GDM1 (cell line): ENCODE measurements at places on chromosomes 16 and 17.

DNA sequence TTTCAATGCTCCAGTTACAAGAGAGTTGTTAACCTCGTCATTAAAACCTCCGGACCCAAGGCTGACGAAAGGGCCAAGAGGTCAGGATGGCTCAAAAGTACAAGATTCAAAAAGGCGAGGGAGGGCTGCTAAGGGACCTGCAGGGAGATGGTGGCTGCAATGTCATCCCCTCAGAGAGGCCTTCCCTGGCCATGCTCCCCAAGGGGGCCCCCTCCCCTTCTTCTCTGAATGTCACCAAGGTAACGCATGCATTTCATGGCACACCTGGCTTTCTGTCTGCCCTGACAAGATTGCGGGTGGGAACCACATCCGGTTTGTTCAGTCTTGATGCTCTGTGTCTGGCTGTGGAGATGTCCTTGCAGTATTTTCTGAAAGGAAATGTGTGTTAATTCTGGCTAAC is 89.9 kb downstream of the C16orf78 start:
- no peak for DNase-seq

GRCh38 chr17:3048727-3049471 is 14.5 kb downstream of the OR1D5 start:
- peak; percentile 93 for DNase-seq

DNA sequence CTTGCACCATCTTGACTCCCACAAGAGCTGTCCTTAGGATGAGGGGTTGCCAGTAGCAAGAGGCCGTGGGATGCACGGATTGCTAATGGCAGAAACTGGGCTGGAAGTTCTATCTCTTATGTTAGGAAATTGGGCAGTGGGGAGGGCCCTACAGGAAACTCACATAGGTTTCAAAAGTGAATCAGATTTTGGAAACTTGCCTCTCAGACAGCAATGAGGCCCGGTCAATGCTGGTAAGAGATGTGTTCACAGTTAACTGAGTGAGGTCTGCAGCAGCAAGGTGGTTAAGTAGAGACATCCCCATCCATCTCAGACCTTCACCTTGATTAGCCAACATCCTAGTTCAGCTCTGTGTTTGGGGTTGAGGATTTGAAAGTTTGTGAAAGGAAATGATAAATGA is 164.7 kb downstream of the ABCA8 start:
- DNase-seq, result no peak

GRCh38 chr16:22222998-22223397 is 16.9 kb downstream of the EEF2K start:
- DNase-seq, result no peak

DNA sequence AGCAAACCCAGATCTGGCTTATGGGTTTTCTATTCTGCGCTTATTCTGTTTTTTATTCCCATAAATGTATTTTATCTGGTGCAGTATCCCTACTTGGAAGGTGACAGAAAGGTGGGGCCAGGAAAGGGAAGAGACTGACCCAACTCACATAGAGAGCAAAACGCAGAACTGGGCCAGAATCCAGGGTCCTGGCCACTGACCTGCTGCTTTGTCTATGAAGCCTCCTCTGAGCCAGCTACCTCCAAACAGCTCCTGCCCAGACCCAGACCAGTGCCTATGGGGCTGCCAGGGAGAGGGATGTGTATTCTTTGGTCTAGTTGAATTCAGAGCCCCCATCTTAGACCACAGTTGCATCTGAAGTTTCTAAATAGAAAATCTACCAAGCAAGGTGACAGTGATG is 36.4 kb upstream of the CES5A start:
- no peak for DNase-seq

DNA sequence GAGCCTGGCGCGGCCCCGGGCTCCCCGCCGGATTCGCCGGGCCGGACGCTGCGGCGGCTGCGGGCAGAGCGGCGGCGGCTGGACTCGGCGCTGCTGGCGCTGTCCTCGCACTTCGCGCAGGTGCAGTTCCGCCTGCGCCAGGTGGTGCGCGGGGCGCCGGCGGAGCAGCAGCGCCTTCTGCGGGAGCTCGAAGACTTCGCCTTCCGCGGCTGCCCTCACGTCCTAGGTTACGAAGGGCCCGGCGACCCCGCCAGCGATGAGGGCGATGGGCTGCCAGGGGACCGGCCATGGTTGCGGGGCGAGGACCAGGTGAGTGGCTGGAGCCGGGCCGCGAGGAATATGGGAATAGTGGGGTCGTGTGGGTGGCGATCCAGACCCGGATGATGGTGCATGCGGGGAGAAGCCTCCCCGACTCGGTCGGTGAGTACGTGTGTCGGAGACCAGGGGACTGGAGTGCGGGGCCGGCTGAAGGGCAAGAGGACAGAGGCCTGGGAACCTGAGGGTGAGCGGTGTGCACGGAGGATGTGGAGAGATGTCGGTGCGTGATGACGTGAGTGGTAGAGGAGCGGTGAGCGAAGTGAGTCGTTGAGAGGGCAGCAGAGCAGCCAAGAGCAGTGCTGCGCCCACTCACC is 517 bp downstream of the RUNDC1 start:
- peak; percentile 36 for DNase-seq

- no peak for DNase-seq
Measured at GRCh38 chr16:15834502-15834901, 22.3 kb downstream of the MYH11 start.

- no peak for DNase-seq
Measured at GRCh38 chr16:27774779-27775178, 224.8 kb downstream of the KATNIP start.

DNA sequence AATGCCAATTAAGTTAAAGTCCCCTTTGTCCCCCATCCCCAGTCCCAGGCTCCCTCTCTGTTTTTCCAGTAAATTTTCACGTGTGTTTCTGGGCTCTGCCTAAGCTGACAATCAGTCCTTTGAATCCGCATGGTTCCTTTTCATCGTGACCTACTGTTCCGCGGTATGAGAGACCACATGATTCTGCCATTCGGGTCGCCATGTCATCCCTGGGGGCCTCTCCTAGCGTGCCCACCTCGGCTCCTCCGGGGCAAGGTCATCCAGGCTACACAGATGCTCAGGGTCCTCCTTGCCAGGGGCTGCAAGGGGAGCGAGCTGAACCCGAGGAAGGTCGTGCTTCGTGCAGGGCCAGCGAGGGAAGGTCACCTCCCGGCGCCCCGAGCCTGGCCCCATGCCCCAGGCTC is 157.6 kb downstream of the RAB11FIP4 start:
- no peak for DNase-seq

DNA sequence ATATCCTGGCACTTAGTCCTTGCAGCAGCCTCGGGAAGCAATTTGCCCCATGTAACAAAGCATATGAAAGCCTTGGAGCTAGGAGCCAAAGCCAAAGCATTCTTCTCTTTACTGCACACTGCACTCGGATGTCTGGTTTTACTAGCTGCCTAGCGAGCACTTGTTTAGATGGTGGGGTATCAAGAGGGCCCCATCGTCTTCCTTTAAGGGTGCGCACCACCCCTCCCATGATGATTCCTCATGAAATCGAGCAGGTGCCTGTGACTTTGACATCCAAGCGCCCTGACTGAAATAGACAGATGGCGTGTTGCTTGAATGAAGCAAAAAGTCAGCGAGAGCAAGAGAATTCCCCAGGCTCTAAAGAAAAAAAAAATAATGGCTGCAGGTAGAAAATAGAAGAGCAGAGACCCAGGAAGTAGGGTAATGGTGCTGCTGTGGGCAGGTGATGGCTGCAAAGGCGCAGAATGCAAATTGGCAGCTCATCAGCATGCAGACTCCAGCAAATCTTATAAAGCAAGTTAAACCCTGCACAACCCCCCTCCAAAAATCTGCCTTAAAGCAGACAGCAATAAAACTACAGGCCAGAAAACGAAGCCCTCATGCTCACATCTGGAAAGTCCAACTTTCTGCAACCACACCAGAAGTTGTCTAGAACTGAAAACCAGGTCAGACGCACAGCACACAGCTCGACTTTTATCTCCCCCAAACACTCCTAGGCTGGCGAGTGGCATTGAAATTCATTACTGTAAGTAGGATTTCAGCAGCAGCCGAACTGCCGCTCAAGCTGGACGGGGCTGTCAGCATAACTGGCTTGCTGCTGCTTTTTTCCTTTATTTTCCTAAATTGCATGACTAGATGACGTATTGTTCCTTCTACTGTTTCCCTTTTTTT is 384.3 kb downstream of the RBFOX1 start:
- DNase-seq, result no peak

DNA sequence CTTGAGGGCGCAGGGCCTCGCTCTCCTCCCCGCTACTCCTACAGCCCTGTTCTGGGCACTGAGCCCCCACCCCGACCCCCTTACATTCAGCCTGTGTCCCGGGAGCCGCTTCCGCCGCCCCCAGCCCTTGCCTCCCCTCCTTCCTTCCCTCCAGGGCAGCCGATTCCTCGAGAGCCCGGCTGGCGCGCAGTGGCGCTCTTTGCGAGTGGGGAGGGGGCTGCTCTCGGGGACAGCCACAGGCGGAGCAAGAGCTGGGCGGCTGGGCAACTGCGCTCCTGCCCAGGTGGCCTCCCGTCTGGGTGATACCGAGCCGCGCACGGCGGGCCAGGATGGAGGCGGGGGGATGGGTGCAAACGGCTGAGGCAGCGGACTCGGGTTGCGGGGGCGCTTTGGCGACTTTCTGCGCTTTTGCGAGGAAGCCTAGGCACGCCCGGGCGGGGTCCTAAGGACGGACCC is 1.2 kb downstream of the MMP15 start:
- DNase-seq, result no peak

DNA sequence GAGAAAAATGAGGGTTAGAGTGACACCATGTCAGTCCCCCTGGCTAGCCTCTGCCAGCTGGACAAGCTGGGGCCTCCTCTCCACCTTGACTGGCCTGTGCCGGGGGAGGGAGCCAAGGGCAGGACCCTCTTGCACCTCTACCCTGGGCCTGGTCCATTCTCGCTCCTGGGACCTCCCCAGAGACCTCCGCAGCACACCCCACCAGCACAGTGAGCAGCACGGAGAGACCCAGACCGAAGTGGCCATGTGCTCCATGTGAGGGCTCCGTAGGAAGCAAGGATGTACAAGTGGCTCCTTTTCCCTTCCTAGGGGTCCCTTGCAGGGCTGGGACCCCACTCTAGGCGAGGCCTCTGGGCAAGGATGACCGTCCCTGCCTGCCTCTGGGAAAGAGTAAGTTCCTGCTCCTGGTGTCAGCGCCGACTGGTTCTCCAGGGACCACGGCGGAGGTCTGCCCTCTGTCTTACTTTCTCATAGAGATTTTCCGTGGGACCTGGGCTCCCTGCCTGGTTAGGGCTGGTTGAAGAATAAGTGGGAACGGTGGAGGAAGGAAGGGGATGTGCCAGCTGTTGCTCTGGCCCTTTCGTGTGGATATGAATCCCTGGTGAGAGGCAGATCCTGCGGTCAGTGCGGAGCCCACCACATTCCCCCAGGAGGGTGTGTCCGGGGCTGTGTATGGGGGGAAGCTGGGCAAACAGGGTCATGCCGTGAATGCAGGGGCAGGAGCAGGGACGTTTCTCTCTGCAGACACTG is 124.2 kb downstream of the METRNL start:
- DNase-seq, result no peak

DNA sequence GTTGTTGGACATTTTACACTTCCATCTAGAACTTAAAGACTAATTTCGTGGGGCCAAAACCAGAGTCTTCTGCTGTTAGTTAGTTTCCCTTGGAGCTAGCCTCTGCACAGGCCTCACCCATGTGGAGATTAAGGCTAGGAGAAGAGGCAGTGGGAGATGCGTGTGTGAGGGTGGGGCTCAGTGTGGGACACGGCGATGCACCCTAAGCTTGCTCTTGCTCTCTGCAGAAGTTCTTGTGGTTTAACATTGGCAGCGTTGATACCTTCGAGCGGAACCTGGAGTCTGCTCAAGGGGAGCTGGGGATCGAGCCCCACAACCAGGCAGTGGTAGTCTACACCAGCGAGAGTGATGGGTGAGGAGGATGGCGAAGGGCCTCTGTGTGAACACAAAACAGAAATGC is 34.0 kb downstream of the DBNDD1 start:
- no peak for DNase-seq
